ENCODE measurements at places on chromosomes 7 and 10.

DNA sequence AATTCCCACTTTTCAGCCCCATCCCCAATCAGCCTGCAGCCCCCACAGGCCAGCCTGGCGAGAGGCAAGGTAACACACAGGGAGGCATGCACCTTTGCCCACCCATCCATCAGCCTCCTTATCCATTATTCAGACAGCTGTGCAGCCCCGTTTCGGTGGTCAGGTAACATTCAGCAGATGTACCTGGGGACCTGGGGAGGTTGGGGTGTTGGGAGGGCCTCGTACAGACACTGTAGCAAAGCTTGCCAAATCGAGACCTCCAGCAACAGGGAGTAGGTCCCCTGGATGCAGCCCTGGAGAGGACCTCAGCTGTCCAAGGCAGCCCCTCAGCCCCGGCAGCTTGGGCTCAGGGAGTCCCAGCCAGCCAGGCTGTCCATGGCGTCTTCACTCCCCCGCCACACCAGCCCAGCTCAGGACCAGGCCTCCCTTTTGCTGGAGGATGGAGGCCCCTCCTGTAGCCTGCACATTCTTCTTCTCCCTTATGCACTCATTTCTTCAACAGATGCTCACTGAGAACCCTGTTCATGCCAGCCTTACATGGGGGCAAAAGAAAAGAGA, 8.5 kb upstream of the DRGX start:
- no peak for DNase-seq

DNA sequence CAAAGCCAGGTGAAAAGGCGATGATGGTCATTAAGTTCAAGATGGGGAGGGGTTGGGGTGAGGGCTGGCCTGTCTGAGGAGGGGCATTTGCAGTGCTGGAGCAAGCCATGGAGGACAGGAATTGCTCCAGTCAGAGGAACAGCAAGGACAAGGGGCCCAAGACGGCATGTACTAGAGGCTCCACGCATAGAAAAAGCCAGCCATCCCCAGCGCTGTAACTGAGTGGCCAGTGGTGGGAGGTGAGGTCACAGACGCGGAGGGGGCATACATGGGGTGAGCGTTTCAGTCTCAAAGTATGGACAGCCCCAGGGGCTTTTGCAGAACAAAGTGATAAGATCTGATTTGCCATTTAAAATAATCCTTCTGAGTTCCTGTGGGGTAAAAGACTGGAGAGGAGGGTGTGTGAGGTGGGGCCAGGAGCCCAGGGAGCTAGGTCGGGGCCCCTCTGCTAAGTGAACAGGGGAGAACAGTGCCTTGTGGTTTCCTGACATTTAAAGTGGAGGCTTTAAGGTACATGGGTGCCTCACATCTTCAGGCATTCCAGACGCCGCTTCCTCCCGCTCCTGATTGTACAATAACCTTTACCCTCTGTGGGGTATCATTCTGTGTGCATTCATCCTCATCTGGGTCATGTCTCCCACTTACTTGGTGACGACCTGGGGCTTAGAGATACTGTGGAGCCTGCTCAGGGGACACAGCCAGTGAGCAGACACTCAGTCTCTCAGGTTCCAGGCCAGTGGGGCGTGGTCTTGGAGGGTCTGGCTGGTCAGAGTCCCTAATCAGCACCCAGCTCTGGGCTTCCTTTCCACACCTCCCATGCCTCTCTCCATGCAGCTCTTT, 105.6 kb upstream of the GPR26 start:
- no peak for DNase-seq

- no peak for DNase-seq
Observed at GRCh38 chr10:47034441-47035051, 123.3 kb downstream of the PTPN20 start.

GRCh38 chr10:22701132-22701826, 13.1 kb downstream of the PIP4K2A start:
- no peak for DNase-seq

DNA sequence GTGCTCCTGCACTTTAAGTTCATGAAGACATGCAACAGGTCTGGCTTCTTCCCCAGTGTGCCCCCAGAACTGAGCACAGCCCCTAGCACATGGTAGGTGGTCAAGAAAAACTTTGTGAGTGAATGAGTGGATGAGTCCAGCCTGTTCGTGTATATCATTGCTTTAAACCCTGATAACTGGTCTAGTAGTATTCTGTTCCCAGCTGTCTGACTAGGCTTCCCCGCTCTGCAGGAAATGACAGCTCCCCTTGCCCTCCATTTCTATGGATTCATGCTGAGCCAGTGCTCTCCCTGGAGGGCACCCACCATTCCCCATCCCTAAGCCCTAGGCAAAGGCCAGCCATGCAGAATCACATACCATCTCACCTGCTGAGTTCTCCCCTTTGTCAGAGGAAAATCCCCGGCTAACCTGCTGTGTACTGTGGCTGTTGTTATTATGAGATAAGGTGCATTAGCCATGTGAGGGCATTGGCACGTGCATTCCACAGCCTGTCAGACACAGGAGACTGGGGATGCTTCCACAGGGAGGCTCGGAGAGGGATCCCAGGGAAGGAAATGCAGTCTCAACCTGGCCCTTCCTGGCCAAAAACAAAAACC, 698.9 kb downstream of the GRID1 start:
- peak; percentile 22 for DNase-seq

DNA sequence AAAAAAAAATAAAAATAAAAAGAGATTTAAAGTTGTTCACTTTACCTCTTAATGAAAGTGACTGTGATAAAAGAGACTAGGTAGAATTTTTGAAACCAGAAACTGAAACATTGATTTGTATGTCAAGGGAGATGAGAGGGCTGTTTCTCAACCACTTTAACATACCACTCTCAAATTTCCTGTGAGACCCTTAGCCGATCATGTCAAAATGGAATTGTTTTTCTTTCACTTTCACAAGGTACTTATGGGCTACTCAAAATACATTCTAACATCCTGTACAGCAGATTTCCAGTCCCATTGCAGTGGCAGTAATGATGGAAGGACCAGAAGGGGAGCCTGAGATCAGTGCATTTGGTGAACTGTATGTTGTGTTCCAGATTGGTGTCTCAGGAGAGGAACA, 261.2 kb downstream of the PPP1R3A start:
- DNase-seq, result no peak

GRCh38 chr7:141167381-141167964, 93.6 kb downstream of the TMEM178B start:
- DNase-seq, result no peak

DNA sequence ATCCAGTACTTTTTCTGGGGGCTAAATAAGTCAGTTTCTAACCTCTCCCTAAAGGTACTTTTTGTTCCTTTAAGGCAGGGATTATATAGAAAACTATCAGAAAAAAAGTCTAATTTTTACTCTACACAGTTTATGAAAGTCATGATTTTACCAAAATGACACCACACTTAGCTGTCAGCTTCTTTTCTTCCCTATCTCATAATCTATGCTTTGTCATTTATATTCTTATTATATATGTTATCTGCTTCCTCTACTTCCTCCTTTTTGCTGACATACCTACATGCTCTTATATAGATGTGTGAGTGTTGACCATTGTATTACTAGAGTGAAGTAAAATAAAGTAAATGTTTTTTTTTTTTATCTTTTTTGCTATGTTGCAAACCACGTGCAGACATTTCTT, 203.9 kb upstream of the CHRM2 start:
- DNase-seq, result no peak
